M059J (cell line): ENCODE measurements at places on chromosomes 7 and 10. TPM values are rescaled to one million over a fixed set of nuclear protein-coding genes. Genes with fewer than 3 reads are reported as not detected.

- DNase-seq: peak; percentile 38
Measured at GRCh38 chr10:96910488-96911395, 78.6 kb downstream of the LCOR start.

- DNase-seq: no peak
Measured at GRCh38 chr10:130757821-130758489, 553.6 kb downstream of the TCERG1L start.

GRCh38 chr10:45580371-45581215 lies 92.0 kb downstream of the ZFAND4 start:
- peak; percentile 16 for DNase-seq

The CHAT gene
- total RNA-seq: not detected in 2 replicates

DNA sequence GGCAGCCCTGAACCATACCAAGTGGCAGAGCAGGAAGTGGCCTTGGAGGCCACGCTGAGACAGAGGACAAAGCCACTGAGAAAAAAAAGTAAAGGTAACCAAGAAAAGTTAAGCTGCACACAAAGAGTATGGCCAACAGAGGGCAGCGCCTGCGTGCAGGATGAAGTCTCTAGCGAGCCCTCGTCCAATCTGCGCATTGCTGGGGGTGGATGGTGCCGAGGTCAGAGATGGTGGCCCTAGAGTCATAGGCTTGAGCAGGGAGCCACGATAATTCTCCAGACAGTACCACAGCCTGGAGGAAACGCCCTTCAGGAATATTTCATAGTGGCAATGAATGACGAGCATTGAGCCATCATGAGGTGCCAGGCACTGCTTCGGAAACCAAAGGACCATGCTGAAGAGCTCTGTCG lies 9.7 kb downstream of the ATP6V0E2 start:
- DNase-seq: peak; percentile 46

The PSPH gene
- total RNA-seq: 47.8 and 50.8 TPM in 2 replicates

DNA sequence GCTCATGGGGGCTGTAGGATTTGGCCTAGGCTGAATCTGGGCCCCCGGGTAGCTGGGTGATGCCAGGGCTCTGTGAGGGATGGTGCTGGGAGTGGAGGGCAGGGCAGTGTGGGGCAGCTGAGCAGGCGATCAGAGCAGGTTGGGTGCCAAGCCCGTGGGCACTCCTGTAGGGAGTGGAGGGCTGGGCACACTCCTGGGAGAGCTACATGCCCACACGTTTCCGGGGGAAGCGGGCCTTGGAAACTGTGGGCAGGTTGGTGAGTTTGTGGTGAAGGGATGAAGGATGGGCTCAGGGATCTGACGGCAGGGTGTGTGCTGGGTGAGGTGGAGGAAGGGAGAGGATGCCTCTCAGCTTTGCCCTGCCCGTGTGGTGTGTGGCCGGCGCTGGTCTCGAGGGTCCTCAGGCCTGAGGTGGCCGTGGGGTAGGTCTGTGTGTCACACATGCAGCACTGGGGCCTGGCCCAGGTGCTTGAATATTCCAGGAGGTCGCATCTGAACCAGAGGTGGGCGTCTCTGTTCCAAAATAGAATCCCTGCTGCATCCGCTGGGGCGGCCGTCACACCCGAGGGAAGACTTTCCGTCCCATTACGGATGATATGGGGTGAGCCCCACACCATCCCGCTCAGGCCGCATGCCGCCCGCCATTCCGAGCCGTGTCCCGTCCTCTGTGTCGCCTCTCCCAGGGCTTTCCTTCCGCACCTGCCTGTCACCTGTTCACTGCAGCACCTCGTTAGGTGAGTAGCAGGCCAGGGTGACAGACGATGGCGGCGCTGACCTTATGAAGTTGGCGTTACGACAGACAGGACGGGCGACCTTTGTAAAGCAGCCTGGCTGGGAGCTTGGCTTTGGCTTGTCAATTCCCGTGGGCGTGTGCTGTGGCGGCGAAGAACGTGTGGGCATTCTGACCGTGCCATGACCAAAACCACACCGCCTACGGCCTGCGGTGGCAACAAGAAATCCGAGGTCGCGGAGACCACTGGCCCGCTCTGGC lies 143.6 kb downstream of the ACTR3B start:
- no peak for DNase-seq

The CCDC3 gene
- 2.0 and 2.6 TPM in 2 replicates for total RNA-seq

DNA sequence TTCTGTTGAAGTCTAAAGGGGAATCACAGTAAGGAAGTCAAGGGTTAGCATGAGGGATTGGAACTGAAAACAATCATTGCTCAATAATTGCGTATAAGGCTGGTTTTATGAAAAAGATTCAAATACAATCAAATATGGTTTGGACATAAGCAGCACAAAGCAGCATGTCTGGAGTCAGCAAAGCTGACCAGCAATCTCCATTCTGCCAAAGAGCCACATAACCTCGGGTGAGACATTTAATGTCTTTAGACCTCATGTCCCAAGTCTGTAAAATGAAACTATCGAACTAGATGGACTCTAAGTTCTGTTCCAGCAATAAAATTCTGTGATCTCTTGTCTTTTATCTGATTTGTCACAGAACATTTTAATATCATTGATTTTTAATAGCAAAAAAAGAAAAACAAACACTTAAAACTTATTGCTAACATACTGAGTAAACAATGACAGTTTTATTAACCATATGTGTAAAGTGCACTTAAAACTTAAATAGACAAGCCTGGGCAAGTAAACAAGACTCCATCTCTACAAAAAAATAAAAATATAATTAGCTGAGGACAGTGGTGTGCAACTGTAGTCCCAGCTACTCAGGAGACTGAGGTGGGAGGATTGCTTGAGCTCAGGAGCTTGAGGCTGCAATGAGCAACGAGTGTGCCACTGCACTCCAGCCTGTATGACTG lies 217.0 kb downstream of the MAGI2 start:
- DNase-seq: peak; percentile 9

- DNase-seq: no peak
Measured at GRCh38 chr7:374706-375311, 84.8 kb downstream of the FOXL3 start.

DNA sequence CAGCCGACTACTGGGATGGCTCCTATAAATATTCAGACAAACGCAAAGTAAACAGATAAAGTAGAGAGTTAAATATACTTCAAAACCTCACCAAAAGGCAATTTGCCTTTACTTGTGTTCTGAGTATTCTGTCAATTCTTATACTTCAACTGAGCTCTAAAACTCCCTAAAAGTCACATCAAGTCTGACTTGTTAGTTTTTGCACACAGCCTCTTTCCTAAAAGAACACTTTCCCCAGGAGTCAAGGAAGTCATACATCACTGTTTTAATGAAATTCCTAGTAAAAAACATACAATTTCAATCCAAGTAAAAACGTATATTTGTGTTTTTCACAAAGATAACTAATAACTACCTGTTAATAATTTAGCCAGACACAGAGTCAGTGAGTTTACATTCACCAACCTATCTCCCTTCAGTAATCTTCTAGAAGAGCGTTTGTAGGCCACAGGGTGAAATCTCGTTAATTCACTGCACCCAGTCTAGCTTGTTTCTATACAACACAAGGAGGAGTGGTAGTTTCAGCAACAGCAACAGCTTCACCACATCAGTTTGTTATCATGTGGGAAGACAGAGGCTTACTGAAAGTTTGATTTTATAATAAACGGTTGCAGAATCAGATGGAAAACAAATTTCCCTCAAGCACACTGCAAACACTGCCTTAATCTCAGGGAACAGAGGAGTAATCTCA lies 2.7 kb downstream of the COBL start:
- DNase-seq: no peak

DNA sequence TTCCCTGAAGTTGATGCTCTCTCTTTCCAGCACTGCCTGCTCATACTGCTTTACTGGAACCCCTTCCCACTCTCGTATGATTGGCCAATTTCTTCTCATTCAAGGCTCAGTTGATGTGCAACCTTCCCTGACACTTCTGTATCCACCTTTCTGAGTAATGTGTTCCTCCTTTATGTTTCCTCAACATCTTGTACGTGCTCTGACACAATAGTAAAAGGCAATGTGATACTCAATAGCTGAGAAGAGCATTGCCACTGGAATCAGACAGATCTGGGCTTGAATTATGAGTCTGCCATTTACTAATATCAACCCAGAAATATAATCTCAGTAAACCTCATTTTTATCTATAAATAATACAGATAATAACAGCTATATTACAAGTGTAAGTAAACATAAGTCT lies 34.7 kb downstream of the ARL4A start:
- no peak for DNase-seq

The LBX1 gene
- total RNA-seq: not detected in 2 replicates

DNA sequence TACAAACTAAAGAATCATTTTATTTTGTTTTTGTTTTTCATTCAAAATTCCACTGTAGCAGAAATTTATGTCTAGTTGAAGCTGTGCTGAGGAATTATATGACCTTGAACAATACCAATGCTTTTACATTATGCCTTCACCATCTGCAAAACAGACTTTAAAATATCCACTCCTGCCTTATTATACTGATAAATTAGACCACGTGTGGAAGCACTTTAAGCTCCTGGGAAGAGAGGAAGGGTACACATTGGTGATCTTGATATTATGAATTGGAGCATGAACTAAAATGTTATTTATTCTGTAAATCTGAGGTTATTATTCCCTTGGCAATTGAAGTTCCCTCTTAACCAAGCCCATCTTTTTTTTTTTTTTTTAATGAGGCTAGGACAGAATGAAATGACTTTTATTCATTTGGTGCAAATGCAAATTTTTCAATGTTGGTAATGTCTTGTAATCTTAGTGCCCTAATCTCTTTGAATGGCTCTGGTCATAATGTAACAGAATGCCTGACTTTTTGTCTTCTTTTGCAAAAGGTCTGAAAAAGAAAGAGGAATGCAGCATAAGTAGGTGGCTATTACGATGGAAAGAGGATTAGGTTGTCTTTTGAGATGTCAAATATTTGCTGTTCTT lies 139.9 kb upstream of the COBL start:
- no peak for DNase-seq

The NUTM2E gene
- 0.05 TPM in 1 of 2 replicates, not detected in the other for total RNA-seq

GRCh38 chr10:11454160-11454559 lies 157.3 kb downstream of the USP6NL start:
- DNase-seq: no peak

DNA sequence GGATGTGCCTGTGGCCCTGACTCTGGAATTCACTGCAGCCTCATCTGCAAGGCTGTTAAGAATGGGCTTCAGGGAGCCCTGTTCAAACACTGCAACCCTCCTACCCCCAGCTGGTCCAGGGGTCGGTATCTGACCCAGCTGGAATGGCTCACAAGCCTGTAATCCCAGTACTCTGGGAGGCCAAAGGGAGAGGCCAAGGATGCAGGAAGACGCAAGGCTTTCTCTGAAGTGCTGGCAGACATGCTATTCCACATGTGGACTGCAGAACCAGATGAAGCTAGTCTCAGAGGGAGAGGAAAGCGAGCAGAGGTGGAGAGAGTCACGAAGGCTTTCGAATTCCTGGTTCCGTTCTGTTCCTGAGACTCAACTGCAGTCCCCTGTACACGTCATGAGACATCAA lies 45.0 kb downstream of the ESYT2 start:
- no peak for DNase-seq

DNA sequence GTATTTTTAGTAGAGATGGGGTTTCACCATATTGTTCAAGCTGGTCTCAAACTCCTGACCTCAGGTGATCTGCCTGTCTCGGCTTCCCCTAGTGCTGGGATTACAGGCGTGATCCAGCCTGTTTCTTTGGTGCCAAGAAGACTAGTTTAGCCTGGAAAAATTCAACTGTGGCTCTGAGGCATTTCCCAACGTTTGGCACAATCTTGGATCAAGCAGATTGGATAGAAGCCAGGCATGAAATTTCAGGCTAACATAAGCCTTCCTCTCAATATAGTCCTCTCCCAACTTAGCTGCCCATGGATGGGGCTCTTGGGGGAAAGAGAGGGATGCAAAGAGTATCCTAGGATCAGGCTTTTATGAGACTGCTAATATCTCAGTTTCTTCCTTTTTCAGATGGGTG lies 53.8 kb downstream of the APBB1IP start:
- no peak for DNase-seq

The MBL2 gene
- total RNA-seq: 0.02 TPM in 1 of 2 replicates, not detected in the other

The TAF6 gene
- 60.7 and 93.2 TPM in 2 replicates for total RNA-seq

- no peak for DNase-seq
Measured at GRCh38 chr10:86372784-86373239, 6.2 kb upstream of the GRID1 start.

- DNase-seq: peak; percentile 11
Measured at GRCh38 chr7:91082852-91083495, 181.3 kb upstream of the FZD1 start.

DNA sequence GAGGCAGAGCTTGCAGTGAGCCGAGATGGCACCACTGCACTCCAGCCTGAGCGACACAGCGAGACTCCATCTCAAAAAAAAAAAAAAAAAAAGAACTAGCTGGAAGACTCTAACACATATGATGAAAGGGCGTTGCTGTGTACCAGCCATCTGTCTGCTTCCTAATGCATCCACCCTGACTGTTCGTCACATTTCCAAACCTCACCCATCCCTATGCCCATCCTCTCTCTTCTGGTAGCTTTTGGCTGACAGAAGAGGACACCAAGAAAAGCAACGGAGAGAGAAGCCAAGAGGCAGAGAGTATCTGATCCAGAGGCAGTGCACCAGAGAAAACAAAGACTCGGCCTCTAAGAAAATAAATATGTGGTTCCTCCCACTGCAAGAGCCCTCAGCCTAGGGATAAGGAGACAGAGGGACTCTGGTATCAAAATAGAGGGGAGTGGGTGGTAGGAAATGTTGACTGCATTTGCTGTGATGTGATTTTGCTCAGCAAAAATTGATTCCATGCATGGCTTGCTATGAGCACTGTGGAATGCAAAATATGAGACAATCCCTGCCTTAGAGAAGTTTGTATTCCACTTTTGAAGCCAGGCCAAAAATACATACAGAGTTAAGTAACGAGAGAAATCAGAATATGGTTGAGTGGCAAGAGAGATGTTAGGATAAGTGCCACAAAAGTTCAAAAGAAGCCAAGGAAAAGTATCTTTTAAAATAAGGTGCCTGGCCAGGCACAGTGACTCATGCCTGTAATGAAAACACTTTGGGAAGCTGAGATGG lies 100.8 kb upstream of the STK17A start:
- DNase-seq: peak; percentile 79

GRCh38 chr10:45561952-45562351 lies 110.6 kb downstream of the ZFAND4 start:
- DNase-seq: no peak

The SEMA3D gene
- 8.1 and 9.2 TPM in 2 replicates for total RNA-seq

The DOCK4 gene
- total RNA-seq: 5.0 and 7.7 TPM in 2 replicates

- no peak for DNase-seq
Measured at GRCh38 chr7:155996718-155997280, 184.5 kb upstream of the SHH start.

GRCh38 chr7:9680713-9681112 lies 1247.3 kb downstream of the NXPH1 start:
- no peak for DNase-seq

GRCh38 chr10:77442699-77443189 lies 194.9 kb downstream of the KCNMA1 start:
- no peak for DNase-seq

The PIK3CG gene
- total RNA-seq: 0.12 TPM in 1 of 2 replicates, not detected in the other

- DNase-seq: no peak
Measured at GRCh38 chr7:156232931-156233705, 407.5 kb upstream of the RNF32 start.

The SPACDR gene
- total RNA-seq: 2.4 TPM in 1 of 2 replicates, not detected in the other

The AS3MT gene
- 0.12 and 1.5 TPM in 2 replicates for total RNA-seq

GRCh38 chr7:127678947-127679346 lies 27.0 kb downstream of the SND1 start:
- peak; percentile 66 for DNase-seq
